ENCODE measurements at places on chromosomes 3 and 15.

DNA sequence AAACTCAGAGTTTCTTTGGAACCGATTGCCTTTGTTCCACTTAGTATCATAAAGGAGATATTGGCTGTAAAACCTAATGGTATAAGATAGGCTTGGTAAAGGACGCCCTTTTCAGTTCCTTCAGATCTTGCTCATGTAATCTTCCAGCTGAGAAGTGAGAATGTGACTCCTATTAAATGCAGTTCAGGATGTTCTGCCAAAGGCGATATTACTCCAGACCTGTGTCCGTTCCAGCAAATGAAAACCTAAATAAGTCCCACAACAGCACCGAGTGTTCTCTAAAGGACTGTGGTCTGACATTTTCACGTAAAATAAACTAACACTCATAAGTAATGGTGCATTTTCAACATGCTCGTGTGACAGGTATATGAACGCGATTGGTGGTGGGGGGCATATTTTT is 276.2 kb downstream of the FEZF2 start:
- no peak for DNase-seq

GRCh38 chr3:190122198-190122771 is 1.6 kb upstream of the P3H2 start:
- no peak for DNase-seq

DNA sequence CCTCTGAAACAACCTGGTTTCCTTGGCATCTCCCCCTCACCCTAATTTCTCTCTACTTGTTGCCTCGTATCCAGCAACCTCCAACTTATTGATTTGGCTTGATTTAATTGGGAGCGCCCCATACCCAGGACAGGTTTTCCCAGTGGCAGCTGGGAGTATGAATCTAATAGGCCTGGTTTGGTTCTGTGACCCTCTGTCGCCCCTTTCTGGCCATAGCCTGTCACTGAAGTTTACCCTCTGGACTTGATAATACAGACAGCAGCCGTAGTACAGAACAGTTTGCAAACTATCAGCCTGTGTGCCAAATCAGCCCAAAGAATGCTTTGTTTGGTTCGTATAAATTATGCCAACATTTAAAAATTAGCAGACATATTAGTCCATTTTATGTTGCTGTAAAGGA is 525.1 kb upstream of the GOLIM4 start:
- DNase-seq = peak; percentile 25

DNA sequence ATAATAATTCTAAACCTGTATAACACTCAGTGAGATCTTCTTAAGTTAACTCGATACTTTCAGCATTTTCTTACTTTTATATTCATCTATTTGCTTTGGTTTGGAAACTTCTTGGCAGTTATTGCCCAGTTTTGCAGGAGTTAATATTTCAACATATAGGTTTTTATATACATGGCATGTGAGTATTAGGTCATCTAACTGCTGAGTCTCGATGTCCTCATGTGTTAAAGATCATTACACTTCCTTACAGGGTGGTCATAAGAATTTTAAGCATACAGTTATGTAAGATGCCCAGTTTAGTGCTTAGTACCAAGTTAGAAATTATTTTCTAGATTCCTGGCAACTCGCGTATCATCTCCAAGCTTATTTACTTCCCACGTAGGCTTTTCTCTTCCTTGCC is 62.9 kb downstream of the TMEM39A start:
- DNase-seq = no peak

GRCh38 chr3:31407665-31408064 is 125.1 kb upstream of the STT3B start:
- DNase-seq = no peak

DNA sequence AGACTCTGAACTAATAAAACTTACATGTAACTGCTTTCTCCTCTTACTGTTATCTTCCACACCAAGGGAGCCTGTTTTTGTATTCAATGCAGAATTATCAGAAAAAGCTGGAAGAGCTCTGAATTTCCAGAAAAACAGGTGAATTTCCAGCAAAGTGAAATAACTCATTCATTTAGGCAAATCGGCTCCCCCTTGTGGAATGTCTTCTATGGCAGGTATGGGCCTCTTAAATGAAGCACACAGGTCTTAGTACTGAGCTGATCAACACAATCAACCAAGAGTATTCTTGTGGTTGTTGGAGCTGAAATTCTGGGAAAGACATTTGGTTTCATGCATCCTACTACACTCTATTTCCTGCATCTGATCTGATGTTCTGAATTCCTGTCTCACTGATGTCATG is 31.0 kb upstream of the PTPRG start:
- peak; percentile 14 for DNase-seq

DNA sequence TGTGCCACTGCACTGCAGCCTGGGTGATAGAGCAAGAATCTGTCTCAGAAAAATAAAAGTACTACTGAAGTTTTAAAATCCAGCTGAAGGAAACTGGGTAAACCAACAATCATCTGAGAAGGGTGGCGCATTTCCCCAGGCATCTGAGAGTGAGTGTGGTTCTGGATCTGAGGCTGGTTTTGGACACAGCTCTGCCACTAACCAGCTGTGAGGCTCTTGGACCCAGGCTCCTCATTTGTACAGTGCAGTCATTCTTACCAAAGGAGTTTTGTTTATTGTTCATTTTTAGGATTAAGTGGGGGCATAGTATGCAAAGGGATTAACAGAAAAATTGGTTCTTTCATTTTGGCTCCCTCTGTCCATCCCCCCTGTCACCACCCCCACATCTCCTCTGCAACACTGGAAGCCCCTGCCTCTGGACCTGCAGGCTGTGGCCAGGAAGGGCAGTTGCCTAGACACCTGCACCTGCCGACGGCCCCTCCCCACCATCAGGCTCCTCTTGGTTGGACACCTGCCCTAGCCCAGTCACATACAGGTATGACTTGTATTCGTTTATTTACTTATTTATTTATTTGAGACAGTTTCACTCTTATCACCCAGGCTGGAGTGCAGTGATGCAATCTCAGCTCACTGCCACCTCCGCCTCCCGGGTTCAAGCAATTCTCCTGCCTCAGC is 8.8 kb downstream of the NUP210 start:
- no peak for DNase-seq

GRCh38 chr3:64693031-64693430 is 5.2 kb upstream of the ADAMTS9 start:
- no peak for DNase-seq

- no peak for DNase-seq
Measured at GRCh38 chr3:150786791-150787190, 23.8 kb upstream of the SIAH2 start.

- no peak for DNase-seq
Measured at GRCh38 chr15:32098033-32098432, 67.7 kb downstream of the CHRNA7 start.

DNA sequence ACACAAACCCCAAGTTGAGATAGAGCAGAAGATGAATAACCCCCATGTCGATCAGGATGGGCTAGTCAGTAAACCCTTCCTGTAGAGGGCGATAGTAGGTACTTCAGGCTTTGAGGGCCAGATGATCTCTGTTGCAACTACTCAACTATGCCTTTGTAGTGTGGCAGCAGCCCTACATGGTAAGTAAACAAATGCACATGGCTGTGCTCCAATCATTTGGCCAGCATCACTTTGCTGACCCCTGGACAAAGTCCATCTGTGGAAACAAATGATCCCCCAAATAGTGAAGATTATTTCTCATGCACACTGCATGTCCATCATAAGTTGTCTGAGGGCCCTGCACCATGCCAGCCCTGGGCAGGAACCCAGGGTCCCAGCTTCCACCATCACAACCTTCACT is 402.2 kb upstream of the PROK2 start:
- DNase-seq = no peak

DNA sequence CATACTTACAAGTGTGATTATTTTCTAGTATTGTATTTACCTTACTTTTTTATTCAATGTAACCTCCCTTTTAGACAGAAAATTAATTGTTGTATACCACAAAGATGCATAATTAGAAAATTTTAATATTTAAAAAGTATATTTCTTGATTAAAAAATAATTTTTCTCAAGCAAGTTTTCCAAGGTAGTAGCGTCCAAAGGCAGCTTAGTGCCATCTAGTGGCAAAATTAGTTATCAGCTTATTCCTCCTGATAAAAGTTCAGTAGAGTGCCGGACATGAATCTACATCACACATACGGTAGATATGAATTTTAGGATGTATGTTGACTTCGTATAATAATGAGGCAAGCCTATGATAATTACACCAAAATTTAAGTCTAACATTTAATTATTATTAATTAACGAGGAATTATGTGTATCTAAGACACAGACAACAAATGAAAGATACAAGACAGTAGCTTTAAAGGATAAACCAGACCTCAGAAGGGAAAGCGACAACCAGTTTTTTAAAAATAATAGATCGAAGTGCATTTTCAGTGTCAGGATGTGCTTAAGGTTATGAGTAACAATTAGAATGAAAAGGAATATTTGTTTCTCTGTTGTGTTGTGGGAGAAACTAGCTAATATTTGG is 405.9 kb downstream of the ROBO1 start:
- no peak for DNase-seq

DNA sequence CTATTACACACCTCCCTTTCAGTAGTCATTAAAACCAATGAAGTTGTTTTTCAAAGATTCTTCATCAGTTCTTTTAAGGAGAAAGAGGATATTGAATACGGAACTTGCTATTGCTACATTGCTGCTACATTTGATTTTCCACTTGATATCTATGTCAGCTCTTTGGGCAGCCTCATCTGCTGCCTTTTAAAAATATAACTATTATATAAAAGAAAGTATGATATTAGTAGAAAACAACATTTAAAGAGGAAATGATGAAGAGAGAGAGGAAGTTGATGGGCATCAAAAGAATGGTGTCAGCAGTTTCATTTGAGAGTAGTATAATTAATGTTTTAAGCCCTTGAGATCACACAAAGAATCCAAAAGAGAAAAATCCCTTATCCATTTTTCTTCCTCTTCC is 171.4 kb downstream of the NFKBIZ start:
- no peak for DNase-seq

DNA sequence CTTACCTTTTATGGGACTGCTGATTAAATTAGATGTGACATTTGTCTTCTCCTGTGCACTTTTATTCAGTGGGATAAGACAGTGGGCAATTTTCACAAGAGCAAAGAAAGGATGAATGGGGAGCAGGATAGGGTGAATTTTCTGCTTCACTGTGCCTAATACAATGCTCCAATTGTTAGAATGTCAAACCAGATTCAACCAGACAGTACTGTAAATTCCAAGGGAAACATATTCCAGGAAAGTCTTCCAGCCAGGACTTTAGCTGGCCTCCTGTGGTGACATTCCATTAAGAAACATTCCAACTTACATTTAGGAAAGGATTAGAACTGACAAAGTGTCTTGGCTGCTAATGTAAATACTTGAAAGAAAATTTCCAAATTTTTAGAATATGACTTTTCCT is 100.1 kb upstream of the PROK2 start:
- no peak for DNase-seq

- no peak for DNase-seq
Measured at GRCh38 chr3:33117461-33117860, 3.6 kb downstream of the CRTAP start.

DNA sequence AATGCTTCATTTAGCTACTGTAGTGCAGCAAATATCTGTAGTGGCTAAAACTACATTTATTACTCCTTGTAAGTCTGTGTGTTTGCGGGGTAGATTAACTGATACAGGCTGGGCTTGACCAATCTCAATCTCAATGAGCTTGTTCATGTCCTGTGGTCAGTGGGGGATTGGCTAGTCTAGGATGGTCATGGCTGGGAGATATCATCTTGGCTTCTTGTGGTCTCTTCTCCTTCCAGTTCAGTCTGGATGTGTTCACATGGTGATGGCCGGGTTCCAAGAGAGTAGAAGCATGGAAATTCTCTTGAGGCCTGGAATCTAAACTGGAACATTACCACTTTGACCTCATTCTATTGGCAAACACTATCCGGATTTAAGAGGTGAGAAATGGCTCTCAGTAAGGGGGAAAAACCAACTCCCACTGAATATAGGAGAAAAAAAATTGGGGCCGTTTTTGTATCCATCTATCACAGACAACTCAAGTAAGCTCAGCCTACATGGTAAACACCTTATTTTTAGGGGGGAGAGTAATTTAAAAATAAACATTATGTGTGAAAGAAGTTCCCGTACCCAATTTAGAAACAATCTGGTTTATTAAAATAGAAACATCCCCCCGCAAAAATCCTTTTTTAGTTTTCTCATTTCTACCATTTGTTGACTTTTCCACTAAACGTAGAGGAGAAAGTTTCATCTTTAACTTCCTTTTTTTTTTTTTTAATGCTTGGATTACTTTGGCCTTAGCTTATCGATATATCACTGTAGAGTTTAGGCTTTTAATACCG is 284.9 kb upstream of the TBC1D5 start:
- no peak for DNase-seq

DNA sequence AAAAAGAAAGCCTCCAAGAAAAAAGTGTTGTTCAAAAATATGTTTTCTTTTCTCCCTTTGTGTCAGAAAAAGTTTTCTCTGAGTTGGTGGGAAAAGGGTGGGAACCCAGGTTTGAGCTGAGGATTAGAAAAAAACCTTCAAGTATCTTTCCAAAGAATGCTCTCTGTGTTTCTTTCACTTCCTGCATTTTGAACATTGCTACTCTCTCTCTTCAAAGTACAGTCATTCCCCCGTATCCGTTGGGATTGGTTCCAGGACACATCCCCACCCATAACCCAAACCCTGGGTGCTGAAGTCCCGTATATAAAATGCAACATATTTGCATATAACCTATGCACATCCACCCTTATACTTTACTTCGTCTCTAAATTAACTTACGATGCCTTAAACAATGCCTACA is 139.6 kb downstream of the TMCO5A start:
- no peak for DNase-seq

- no peak for DNase-seq
Measured at GRCh38 chr3:4030624-4031023, 231.4 kb downstream of the LRRN1 start.

DNA sequence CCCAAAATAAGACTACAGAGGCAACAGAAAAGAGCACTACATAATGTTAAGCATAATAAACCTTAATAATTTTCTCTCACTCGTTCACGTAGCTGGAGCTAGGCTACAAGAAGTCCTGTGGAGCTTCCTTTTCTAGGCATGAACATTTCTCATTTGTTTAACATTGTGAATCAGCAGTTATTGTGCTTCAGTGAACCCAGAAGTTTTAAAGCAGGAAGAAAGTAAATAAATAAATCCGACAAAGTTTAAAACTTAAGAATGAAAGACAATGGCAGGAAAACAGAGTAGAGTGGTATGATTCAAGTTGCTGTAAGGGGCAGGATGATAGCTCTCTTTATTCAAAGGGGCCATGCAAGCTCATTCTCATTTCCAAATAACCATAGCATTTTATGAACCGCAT is 191.8 kb downstream of the LSAMP start:
- no peak for DNase-seq

DNA sequence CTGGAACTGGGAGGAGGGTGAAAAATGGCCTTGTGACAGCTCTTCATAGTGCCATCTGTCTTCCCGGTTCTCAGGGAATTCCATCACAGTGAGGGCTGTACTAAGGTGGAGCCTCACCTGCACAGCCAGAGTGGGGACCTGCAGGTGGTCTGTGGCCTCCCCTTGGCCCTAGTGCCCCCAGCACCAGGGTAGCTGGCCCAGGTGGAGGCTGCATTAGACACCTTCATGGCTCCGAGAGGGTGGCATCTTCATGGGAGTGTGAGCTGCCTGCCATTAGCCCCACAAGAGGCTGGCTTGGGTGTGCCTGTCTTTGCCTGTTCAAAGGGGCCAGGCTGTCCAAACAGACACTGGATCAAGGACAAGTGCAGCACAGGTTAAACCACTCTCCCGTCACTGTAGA is 95.5 kb upstream of the PRR23E start:
- DNase-seq = no peak

GRCh38 chr3:194384569-194385001 is 14.5 kb downstream of the GP5 start:
- no peak for DNase-seq
